Natural killer cell (primary cell): ENCODE measurements at places on chromosomes 13 and 19. TPM values are rescaled to one million over a fixed set of nuclear protein-coding genes. Genes with fewer than 3 reads are reported as not detected.

The LCP1 gene
- total RNA-seq, result 1,088 TPM

The CDC42EP5 gene
- total RNA-seq, result not detected

DNA sequence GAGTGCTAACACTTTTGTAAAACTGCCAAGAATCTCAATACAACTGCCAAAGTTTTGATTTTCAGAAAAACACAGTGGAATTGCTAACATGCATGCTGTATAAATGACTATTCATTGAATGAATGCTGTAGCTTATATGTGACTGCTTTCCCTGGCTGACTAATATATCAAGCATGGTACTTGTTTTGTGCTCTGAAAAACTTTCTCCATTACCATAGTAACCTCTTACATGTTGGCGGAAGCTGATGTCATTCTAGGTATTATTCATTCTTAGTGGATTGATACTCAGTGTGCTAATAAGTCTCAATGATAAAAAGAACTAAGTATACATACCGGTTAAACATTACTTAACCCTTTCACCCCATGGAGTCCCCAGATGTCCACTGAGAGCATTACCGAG, 166.1 kb upstream of the MYO16 start:
- DNase-seq, result no peak

The NTN5 gene
- 3.4 TPM for total RNA-seq

DNA sequence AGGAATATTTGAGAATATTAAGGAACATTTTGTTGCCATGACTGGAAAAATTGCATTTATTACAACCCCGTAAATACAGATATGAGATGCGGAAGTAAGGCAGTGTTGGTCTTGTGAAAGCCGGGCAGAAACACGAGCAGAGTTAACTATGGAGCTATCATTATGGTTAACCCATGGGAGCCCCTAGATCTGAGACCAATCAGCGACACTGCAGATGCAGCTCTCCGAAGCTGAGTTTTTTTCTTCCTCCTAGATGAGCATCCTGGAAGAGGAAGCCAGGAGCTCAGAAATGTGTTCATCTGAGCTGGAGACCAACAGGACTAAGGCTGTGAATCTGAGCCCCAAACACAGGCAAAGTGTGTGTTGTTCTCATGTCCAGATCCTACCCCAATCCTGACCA, 123.0 kb upstream of the KL start:
- no peak for DNase-seq

The ZNF583 gene
- total RNA-seq, result 2.7 TPM

DNA sequence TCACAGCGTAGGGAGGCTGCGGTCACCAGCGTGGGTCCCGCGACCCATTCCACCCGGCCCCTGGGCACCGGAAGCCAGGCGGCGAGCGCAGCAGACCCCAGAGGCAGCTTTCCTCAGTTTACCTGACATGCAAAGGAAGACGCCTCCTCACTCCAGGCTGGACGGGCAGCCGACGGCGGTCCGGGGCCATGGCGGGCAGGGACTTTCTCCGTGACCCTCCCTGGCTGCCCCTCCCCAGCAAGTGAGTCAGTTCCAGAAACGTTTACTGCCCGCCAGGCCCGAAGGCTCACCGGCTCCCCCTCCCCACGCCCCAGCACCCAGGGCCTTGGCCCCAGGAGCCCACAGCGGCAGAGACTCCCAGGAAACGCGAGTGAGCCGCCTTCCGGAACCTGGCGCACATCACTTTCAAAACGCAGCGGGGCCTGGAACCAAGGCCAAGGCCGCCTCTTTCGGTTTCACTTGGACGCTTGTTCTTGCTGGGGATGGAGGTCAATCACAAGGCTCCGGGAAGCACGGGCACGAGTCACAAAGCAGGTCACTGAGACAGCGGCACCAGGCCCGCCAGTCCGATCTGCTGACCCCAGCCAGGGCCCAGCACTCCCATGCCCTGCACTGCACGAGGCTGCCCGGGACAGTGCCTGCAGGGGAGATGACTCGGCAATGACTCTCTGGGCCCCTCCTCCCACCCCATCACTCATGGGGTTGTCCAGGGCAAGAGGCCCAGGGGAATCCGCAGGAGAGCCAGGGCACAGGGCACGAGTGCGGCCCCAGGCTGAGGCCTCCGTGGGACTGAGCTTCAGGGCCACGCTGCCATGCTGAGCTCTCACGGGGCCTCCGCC, 5.3 kb downstream of the SBNO2 start:
- DNase-seq, result no peak

- no peak for DNase-seq
Observed at GRCh38 chr19:48968813-48969218, 3.7 kb downstream of the FTL start.

GRCh38 chr13:93875547-93875946, 603.9 kb downstream of the DCT start:
- DNase-seq, result no peak

GRCh38 chr19:15297416-15298224, 34.7 kb downstream of the BRD4 start:
- DNase-seq, result peak; percentile 56

The ASPDH gene
- not detected for total RNA-seq

The METTL21C gene
- total RNA-seq, result not detected

The NMRK2 gene
- total RNA-seq, result not detected

- no peak for DNase-seq
Observed at GRCh38 chr13:106186366-106187030, 349.0 kb downstream of the EFNB2 start.

The SH2D3A gene
- total RNA-seq, result 15.3 TPM

DNA sequence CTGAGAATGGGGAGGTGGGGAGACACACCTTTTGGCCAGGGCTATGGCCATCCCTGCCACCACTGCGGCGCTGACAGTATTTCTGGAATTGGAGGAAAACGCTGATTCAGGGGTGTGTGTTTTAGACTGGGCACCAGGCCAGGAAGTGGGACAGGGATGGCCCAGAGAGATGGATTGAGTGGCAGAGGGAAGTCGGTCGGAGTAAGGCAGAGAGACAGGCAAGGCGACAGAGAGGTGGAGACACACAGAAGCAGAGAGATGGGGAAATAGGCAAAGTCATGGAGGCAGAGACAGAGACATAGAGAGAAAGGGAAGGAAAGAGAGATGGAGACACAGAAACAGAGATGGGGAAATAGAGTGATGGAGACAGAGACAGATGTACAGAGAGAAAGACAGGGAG, 4.1 kb upstream of the C19orf81 start:
- no peak for DNase-seq

- no peak for DNase-seq
Observed at GRCh38 chr13:112441226-112441625, 65.1 kb downstream of the SPACA7 start.

DNA sequence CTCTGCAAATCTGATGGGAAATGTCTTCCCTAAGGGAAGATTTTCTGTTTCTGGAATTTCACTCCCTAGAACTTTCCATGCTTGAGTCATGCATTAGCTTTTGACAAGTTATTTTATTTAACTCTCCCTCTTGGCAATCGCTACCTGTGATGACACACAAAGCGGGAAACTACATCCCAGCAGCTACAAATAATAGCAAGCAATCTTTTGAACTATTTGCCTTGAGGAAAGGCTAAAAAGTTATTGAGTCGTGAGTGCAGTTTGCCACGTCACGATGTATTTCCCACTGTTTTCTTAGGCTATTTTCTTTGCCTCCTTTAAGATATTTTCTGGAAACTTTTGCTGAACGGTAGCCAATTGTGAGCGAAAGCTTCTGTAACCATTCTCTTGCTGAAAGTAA, 353.3 kb upstream of the HTR2A start:
- DNase-seq, result no peak

The VWA8 gene
- 22.6 TPM for total RNA-seq

- DNase-seq, result no peak
Observed at GRCh38 chr13:28610996-28611395, 47.9 kb upstream of the POMP start.

DNA sequence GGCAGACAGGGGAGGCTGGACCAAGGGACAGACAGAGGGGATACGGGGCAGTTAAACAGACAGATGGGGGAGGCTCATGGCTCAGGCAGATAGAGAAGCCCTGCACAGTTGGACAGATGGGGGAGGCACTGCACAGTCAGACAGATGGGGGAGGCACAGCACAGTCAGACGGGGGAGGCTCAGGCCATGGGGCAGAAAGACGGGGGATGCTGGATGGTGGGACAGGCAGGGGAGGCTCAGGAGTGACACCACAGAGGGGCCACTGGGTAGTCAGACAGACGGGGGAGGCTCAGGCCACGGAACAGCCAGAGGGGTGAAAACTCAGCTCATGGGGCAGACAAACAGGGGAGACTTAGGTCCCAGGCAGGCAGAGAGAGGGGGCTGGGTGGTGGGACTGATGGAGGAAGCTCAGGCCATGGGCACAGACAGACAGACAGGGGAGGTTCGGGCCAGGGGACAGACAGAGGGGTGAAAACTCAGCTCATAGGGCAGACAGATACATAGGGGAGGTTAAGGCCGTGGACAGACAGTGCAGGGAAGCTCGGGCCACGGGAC, 886 bp downstream of the MFSD12 start:
- DNase-seq, result no peak

DNA sequence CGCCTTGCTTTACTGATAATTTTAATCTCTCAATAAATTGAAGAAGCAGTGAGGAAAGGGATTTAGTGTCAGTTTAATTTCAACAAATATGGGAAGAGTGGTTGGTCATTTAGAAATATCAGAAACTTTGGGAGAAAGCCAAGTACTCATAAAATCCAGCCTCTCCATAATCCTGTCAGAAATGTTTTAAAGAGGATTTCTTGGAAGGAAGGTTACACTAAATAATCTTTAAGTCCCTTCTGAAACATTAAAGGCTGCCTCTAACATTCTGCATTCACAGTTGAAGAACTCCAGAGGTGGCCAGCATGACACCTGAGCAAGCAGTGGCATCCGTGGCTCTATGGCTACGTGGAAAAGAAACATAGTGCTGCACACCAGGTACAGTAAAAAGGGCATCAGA, 378.5 kb downstream of the ENOX1 start:
- no peak for DNase-seq

DNA sequence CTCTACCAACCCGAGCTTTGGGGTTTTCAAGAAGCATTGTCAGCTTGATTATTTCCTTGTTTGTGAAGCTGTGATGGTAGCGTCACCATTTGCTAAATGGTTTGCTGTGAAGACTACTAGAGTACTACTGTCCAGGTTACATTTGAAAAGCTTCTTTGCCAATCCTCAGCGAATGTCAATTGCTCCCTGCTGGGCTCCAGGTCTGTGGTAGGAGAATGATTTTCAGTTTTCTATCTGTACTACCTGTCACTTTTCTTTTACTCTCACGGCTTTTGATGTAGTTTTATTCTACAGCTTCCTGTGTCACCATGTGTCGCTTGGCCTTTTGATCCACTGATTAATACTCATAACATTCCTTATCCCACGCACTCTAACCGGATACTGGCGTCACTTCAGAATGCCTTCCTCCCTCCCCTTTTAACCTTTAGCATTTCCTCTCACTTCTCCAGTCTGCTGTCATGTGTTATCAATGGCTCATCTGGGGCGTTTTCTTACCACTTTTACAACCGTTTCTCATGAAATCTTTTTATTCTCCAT, 7.5 kb upstream of the GPR183 start:
- DNase-seq, result no peak

GRCh38 chr19:1019980-1020867, 699 bp downstream of the TMEM259 start:
- DNase-seq, result peak; percentile 53

GRCh38 chr19:17944301-17944700, 11.5 kb downstream of the CCDC124 start:
- DNase-seq, result no peak

The KASH5 gene
- 0.73 TPM for total RNA-seq
